CD4-positive, alpha-beta T cell treated with Interleukin-15 for 4 hours (primary cell): ENCODE measurements at places on chromosomes 6 and 20.

GRCh38 chr6:33959329-33959651 is 155.5 kb upstream of the MLN start:
- no peak for DNase-seq

- no peak for DNase-seq
Observed at GRCh38 chr6:166633732-166634535, 6.9 kb upstream of the RPS6KA2 start.

DNA sequence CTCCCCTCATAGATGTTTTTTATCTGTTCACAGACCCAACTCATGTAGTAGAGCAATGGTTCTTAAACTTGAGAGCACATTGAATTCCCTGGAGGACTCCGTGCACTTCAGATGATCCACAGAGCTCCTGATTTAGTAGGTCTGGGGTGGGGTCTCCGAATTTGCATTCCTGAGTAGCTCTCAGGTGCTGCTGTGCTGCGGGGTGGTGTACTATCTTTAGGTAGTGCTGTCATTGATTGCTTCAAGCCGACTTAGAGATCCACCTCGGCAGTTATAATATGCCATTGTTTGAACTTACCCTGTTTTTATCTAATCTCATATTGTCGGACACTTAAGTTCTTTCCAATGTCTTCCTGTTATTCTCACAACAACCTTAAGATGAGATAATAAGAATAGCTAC is 45.0 kb downstream of the BMP2 start:
- no peak for DNase-seq

GRCh38 chr6:91276315-91276714 is 689.4 kb upstream of the MAP3K7 start:
- no peak for DNase-seq

DNA sequence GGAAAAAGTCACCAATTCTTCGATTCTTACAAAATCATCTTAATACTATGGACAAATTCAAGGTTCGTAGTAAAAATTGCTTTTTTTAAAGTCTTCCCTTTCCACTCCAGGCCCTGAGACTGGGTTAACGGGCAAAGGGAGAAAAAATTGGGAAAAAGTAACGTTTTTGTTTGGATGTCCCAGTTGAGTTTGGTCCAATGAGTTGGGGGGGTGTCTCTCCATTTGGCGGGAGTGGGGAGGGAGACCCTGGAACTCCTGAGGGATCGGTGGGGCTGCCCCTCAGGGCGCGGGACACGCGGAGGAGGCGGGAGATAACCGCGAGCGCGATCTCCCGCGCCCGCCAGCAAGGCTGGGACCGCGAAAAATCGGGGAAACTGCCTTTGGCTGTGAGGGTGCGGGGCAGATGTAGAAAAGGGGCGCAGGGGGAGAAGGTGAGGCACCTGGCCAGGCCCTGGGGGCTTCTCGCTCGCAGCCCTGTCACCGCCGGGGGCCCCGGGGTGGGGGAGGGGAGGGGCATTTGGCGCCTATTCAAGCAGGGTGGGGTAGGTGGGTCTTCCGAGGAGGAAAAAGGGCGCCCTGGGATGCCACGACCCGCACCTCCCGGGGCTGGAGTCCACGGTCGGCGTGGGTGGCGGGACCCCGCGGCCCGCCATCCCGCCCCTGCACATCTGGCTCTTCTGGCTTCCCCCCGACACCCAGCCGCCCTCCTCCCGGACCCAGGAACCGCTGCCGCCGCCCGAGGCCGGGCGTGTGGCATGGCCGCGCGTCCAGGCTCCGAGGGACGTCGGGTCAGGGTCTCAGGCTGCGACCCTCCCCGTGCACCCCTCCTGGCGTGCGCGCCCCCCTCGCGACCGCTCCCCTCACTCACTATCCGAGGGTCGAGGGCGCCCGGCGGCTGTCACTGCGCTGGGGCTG is 595 bp downstream of the FBXO5 start:
- DNase-seq, result no peak

DNA sequence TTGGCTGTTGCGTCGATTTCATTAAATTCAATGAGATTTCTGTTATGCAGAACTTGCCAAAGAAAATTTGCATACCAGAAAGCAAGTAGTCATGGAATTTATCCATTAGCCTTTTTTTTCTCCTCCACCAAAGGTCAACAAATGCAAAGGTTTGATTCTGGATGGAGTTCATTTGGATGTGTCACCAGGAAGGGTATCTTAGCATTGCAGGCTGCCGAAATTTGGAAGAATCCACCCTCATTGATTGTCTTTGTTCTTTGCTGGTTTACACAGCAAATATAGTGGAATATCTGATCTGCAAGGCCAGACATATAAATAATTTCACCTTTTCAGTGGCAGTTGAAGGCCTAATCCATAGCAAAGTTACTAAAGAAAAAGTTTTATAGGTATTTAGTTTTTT is 229.4 kb upstream of the SLC35B3 start:
- DNase-seq, result no peak

- DNase-seq, result no peak
Observed at GRCh38 chr6:158358450-158359077, 46.3 kb downstream of the TULP4 start.

DNA sequence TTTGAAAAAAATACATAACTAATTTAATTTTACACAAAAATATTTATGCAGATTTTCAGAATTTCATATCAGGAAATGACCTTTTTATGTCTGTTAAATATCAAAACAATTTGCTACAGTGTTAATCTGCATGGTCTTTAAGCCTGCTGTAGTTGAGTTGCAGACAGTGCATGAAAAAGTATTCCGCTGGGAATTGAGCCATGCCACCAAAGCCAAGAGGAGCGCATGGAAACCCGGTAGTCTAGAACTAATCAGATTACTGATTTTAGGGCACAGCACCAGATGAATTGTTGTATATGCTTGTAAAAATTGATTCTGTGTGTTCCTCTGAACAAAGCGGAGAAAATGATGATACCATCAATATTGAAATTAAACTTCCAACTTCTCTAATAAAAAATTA is 34.3 kb upstream of the LAMP5 start:
- no peak for DNase-seq
